ENCODE measurements at places on chromosomes 1 and 21.

- DNase-seq = peak; percentile 51
Measured at GRCh38 chr1:18234790-18235242, 127.2 kb downstream of the IGSF21 start.

DNA sequence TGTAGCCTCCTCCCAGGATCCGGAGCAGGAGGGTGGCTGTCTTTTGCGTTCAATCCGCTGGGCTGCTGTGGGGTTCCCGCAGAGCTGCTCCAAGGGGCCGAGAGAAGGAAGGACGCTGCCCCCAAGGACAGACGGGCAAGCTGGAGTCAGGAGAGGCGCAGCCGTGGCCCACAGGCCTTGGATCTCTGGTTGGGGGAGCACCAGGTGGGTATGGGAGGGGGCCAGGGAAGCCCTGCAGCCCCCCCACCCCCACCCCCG lies 15.9 kb upstream of the SKI start:
- no peak for DNase-seq

GRCh38 chr1:53508991-53509666 lies 49.9 kb downstream of the DMRTB1 start:
- DNase-seq = no peak

DNA sequence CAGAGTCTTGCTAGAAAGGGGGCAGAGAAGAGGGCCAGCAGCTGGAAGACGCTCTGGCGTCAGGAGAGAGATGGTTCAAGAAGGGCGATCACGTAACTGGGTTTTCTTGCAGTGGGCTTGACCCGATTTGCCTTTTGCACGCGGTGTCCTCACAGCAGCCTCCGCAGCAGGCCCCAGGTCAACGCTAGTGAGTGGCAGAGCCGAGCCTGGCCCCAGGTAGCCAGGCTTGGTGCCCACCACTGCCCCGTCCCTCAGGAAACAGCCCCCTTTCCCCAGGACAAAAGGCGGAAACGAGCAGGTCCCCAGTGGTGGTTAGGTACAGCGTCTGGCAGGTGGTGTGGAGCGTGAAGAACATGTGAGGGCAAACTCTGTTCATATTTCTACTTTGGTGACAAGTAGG lies 8.6 kb upstream of the UTS2 start:
- DNase-seq = no peak

DNA sequence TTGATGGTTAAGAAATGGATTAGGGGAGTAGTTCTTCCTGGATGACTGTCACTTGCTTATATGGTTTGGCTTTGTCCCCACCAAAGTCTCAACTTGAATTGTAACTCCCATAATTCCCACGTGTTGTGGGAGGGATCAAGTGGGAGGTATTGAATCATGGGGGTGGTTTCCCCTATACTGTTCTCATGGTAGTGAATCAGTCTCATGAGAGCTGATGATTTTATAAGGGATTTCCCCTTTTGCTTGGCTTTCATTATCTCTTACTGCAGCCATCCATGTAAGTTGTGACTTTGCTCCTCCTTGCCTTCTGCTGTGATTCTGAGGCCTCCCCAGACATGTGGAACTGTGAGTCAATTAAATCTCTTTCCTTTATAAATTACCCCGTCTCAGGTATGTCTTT lies 1621.1 kb downstream of the MRPL39 start:
- no peak for DNase-seq

GRCh38 chr1:3069491-3070308 lies 697 bp downstream of the PRDM16 start:
- no peak for DNase-seq

DNA sequence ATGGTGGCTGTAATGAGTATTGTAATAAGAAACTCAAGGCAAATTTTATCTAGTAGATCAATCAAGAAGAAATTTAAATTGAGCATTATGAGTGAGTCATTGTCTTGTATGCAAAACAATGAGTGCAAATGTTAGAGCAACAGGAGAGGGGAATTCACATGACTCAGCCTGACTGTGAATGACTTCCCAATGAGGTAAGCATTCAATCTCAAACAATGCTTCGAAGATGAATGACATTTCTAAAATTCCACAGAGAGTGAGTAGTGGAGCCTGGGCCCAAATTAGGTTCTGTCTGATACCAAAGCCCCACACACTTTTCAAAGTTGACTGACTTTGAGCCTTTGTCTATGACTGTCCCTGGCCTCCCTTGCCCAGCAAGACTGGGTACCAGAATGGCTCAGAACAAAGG lies 738.0 kb downstream of the PTPRU start:
- DNase-seq = peak; percentile 5

GRCh38 chr1:118335331-118335732 lies 150.3 kb upstream of the SPAG17 start:
- DNase-seq = peak; percentile 79

All from GM12865 (cell line).